ENCODE measurements at places on chromosomes 3 and 15. TPM values are rescaled to one million over a fixed set of nuclear protein-coding genes. Genes with fewer than 3 reads are reported as not detected.

The TTLL13 gene
- 0.09 TPM for total RNA-seq

The GOLGA6L1 gene
- not detected for total RNA-seq

The OR5K1 gene
- 0.57 TPM for total RNA-seq

The ZPLD1 gene
- 0.33 TPM for total RNA-seq

The LDHAL6B gene
- total RNA-seq: not detected

The PLA2G4D gene
- not detected for total RNA-seq

The CD200R1 gene
- not detected for total RNA-seq

The HEG1 gene
- total RNA-seq: 256 TPM

The GASK1A gene
- total RNA-seq: 0.63 TPM

The CAND2 gene
- total RNA-seq: 11.4 TPM

The SPESP1 gene
- total RNA-seq: 0.98 TPM

The FOXB1 gene
- total RNA-seq: not detected

The CPLX3 gene
- not detected for total RNA-seq

The ESYT3 gene
- total RNA-seq: 0.27 TPM

GRCh38 chr3:130934442-130935089 lies 40.7 kb downstream of the ATP2C1 start:
- peak; percentile 39 for DNase-seq

DNA sequence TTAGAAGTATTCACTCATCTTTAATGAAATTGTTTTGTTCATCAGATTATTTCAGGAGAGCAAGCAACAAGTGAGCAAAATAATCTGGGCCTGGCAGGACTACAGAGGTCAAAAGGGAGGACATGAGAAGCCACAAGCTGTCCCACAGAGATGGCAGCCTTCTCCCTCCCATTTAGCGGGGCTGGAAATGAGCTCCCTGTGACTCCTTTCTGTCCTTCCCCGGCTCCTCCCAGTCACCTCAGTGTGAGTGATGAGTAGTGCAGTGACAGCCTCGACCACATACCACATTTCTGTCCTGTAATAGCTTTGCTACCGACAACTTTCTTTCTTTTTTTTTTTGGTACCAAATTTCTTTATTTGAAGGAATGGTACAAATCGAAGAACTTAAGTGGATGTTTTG lies 38.0 kb downstream of the RAB7A start:
- DNase-seq: no peak

GRCh38 chr3:63753567-63753966 lies 65.5 kb upstream of the C3orf49 start:
- peak; percentile 58 for DNase-seq

- no peak for DNase-seq
Observed at GRCh38 chr3:166071-166470, 30.5 kb upstream of the CHL1 start.

- no peak for DNase-seq
Observed at GRCh38 chr3:4763604-4764247, 215.5 kb upstream of the BHLHE40 start.

DNA sequence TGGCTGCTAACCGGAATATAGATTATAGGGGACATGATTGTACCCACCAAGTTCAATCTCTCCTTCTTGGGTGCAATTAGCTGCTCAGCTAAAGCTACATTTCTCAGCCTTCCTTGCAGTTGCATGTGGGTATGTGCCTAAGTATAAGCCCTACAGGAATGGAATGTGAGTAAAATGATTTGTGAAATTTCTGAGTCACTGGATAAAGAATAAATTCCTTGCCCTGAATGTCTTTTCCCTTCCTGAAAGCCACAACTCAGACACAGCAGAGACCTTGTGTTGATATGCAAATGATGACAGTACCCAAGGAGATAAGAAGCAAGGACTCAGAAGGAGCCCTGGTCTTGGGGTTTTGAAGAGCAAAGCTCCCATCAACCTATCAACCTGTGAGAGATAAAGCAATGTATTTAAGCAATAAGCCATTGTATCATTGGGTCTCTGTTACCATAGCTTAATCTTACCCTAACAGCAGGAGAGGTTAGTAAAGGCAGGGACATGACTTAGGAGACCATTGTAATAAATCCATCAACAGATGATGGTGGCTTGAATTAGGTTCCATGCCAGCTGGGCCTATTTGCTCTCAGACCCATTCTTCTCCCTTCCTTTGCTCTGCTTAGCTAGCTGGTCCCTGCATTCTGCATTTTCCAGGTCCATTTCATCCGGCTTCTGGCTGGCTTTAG lies 25.6 kb upstream of the ZNF280D start:
- peak; percentile 59 for DNase-seq

DNA sequence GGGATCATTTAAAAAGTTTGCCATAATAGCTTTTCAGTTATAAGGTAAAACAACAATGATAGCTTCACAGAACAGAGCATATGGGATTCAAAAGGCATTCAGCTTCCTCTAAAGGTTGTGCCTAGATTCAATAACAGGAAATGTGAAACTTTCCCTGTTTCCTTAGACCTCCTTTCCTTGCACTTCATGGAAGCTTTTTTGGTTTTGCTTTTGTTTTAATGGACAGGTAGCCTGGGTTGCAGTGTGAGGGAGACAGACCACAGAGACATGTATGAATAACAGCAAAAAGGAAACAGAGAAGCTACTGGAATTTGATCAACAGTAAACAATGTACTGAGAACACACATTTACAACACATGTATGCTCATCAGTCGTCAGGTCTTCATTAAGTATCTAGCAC lies 2.3 kb upstream of the TNFAIP8L3 start:
- no peak for DNase-seq

DNA sequence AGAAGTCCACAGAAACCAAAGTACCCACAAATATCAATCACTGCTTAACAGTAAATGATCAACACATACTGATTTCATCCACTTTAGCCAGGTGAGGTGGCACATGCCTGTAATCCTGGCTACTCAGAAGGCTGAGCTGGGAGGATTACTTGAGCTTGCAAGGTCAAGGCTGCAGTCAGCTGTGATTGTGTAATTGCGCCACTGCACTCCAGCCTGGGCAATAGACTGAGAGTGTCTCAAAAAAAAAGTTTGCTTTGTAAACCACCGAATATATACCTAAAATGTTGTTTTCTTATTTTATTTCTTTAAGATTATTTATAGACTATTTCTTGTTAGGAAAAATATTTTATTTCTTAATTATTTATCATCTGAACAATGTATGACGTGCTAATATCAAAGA lies 8.7 kb upstream of the ATP13A4 start:
- no peak for DNase-seq

DNA sequence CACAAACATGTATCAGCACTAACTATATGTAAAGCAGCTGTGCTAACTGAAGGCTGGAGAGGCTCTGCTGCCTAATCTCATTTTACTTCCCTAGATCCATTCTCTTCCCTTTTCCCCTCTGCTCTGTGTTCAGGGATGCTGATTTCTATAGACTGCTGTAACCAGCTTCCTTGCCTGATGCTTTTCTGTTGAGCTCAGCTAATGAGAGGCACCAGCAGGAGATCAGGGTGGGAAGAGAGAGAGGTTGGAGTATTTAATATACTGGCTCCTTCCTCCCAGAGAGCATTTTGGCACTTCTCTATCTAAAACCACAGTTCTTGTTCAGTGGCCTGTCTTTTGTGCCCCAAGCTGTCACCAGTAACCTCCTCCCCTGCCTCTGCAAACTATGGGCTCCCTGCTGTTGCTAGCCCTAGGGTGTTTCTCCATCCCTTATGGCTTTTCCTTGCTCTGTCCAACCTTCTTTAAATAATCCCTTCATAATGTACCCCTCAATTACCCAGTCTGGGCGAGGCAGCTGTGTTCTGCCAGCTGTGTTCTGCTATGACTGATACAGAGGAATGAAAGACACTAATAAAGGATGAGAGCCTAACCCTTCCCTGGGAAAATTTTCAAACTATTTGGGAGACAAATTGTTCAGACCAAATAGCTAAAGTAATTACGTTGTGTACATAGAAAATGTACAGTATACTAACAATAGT lies 69.5 kb downstream of the CADPS start:
- no peak for DNase-seq

- peak; percentile 68 for DNase-seq
Observed at GRCh38 chr3:170977949-170978745, 48.4 kb downstream of the SLC2A2 start.

GRCh38 chr3:45665101-45665572 lies 24.1 kb upstream of the SACM1L start:
- no peak for DNase-seq

DNA sequence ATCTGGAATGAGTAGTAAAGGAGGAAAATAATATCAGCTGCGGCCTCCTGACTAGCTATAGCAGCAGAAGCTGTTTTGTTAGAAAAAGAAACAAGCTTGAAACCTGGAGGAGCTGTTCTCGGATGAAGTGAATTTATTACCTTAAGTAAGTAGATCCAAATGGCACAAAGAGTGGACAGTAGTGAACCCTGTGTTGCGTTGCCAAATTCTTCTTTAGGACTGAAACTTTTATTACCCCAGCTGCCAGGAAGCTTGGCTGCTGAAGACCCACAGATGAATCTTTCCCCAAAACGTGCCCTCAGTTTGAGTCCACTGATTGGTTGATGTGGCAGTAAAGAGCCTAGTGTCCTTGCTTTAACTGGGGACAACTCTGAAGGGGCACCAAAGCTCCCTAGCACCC lies 366.8 kb upstream of the GBE1 start:
- no peak for DNase-seq

DNA sequence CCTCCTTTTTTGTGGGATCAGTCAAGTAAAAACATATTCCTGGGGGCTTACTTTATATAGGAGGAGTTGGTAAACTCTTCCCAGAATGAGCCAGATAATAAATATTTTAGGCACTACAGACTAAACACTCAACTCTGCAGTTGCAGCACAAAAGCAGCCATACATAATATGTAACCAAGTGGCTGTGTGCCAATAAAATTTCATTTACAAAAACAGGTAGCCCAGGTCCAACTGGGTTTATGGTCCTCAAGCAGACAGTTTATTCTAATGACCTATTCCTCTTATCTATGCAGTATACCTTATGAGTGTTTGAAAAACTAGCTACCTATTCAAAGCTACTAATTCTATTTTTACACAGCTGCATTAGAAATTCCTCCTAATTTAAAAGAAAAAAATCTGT lies 61.8 kb downstream of the FAIM start:
- no peak for DNase-seq

DNA sequence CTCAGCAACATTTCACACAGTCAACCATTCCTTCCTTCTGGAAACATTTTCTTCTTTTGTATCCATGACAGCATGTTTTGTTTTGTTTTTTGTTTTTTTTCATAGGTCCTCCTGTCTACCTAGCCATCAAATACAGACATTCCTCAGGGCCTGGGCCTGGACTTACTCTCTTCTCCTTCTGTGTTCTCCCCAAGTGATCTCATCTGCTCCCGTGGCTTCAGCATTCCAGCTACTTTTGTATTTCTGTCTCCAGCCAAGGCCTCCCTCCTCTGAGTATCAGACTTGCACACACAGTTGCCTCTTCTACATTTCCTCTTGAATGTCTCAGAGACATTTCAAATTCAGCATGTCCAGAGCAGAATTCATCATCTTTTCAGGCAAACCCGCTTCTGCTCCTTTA lies 82.4 kb downstream of the HCN4 start:
- peak; percentile 9 for DNase-seq

GRCh38 chr15:63243101-63243500 lies 34.3 kb upstream of the APH1B start:
- peak; percentile 92 for DNase-seq

- no peak for DNase-seq
Observed at GRCh38 chr15:86555939-86556338, 476.3 kb downstream of the AGBL1 start.

- peak; percentile 75 for DNase-seq
Observed at GRCh38 chr3:15300323-15301078, 31.9 kb downstream of the SH3BP5 start.

DNA sequence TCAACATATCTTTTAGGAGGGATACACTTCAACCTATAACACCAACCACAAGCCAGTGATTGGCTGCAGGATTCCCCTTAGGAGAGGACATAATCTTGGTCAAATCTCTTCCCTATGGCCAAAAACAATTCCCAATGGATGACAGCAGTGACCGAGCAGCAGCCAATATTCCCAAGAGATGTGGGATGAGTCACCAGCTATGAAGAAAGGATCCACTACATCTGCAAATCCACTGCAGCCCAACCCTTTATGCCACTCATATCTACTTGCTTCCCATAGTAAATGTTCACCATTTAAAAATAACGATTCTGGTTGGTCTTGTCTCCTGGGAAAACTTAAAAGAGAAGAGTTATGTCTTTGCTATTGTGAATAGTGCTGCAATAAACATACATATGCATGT lies 4.5 kb upstream of the IQCF5 start:
- no peak for DNase-seq

GRCh38 chr3:125398952-125399351 lies 23.8 kb upstream of the ZNF148 start:
- DNase-seq: no peak

DNA sequence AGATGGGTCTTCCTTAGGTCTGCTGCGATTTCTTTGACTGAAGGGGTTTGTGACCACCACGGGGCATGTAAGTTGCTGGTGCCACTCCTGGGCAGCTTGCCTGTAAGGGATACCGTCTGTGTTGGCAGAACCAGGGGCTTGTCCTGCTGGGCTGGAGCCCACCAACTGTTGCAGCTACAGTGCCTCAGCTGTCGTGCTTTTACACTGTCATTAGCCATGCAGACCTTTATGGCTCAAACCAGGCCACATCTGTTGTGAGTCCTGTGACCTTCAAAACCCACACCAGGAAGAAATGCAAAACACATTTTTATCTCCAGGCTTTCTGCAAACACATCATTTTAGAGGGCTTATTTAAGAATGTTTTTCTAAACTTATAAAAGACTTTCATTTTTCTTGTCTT lies 168.7 kb downstream of the PTPRG start:
- DNase-seq: no peak

- peak; percentile 74 for DNase-seq
Observed at GRCh38 chr3:45180051-45180450, 33.9 kb upstream of the CDCP1 start.

DNA sequence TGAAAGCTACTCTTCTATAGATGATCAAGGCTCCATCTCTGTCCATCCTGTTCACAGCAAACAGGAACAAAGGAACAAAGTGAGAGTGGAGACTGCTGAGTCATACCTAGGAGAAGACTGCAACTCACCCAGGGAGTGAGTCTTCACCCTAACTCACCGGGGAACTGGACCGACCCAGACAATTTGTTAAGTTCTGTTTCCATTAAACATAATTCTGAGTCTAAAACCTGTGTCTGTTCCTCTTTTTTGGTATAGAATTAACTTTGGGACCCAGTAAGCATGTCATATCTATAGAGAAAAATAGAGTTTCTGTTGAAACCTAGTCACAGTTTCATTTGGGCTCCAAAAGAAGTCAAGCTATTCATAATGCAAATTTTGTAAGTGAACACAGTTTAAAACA lies 21.6 kb downstream of the CCDC80 start:
- DNase-seq: no peak

GRCh38 chr3:41846850-41847249 lies 115.1 kb downstream of the ULK4 start:
- no peak for DNase-seq

GRCh38 chr3:15694628-15695027 lies 93.1 kb downstream of the BTD start:
- DNase-seq: no peak

DNA sequence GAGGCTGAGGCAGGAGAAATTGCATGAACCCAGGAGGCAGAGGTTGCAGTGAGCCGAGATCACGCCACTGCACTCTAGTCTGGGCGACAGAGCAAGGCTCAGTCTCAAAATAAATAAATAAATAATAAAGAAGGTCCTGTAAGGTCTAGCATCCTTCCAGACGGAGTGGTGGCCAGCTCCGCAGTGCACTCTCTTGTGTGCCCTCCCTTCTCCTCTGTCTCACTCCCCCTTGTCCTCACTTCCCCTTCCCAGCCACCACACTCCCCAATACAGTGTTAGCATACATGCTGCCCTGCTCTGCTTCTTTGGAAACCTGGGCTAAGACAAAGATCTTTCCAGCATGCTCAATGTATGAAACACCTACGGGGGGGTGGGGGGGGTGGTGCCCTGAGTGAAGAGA lies 3.4 kb upstream of the CLN6 start:
- no peak for DNase-seq
